ENCODE measurements at places on chromosomes 3 and 15. TPM values are rescaled to one million over a fixed set of nuclear protein-coding genes. Genes with fewer than 3 reads are reported as not detected.

GRCh38 chr3:66472313-66473134, 28.3 kb downstream of the LRIG1 start:
- peaks cover 10% of the 10 kb centered on the region for H3K27me3 ChIP-seq
- no peaks in the 10 kb centered on the region for H3K36me3 ChIP-seq
- H3K4me3 ChIP-seq: peak overlapping the region; percentile 71
- peaks cover 58% of the 10 kb centered on the region for H3K4me1 ChIP-seq
- DNase-seq: peak; percentile 32

DNA sequence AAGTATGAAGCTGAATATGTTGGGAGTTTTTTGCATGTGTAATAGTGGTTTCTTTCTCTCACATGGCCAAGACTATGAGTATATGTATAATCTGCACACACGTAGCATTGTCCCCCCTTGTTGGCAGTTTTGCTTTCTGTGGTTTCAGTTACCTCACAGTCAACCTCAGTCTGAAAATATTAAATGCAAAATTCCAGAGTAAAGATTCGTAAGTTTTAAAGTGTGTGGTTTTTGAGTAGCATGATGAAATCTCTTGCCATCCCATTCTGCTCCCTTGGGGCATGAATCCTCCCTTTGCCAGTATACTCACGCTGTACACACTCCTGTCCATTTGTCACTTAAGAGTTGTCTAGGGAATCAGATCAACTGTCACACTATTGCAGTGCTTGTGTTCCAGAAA, 742.0 kb upstream of the CCDC54 start:
- no peak for DNase-seq
- no peak overlapping the region for H3K27ac ChIP-seq
- H3K36me3 ChIP-seq: no peaks in the 10 kb centered on the region
- H3K4me1 ChIP-seq: peaks cover 3% of the 10 kb centered on the region

- H3K27ac ChIP-seq: no peak overlapping the region
- no peak overlapping the region for H3K4me3 ChIP-seq
- no peaks in the 10 kb centered on the region for H3K4me1 ChIP-seq
These were observed 286.4 kb upstream of the BCHE start for GRCh38 chr3:166123576-166123975.

DNA sequence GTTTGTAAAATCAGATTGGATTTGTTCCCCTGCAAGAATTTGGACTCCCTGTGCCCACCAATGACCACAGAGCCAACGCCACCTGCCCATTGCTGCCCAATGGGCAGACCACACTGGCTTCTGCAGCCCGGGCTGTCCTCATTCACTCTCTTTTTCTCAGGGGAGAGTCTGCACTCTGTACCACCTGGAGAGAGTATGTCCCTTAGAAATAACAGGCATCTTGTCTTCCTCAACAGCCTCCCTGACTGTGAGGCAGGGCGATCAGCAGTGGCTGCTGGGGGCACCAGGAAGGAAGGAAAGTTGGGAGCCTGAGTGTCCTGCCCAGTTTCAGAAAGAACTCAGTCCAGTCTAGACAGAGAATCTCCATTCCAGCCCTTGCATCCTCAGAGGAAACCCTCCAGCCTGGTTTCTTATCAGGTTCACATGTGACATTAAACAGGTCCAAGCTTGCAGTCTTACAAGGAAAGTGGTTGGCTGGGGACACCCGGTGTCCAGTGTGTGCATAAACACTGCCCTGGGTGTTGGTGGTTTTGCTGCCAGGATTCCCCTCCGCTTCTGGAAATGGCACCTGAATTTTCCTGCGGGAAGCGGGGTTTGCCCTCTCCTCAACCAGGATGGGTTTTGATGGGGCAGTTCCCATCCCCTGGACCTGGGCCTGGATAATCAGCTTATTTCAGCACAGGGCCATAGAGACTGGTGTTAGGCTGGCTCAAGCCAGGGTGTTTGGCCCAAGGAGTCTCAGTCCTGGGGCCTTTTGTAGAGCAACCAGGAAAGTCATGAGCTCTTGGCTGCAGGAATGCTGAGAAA, 37.2 kb downstream of the SSUH2 start:
- H3K27me3 ChIP-seq: peaks cover 5% of the 10 kb centered on the region
- no peak overlapping the region for H3K27ac ChIP-seq
- no peaks in the 10 kb centered on the region for H3K36me3 ChIP-seq

GRCh38 chr3:53161820-53162671, 1.0 kb downstream of the PRKCD start:
- H3K27me3 ChIP-seq: no peaks in the 10 kb centered on the region
- peaks cover 16% of the 10 kb centered on the region for H3K36me3 ChIP-seq
- H3K4me3 ChIP-seq: peak overlapping the region; percentile 86

GRCh38 chr15:41671656-41672648, 11.7 kb downstream of the MGA start:
- H3K27ac ChIP-seq: no peak overlapping the region
- DNase-seq: no peak
- peaks cover 44% of the 10 kb centered on the region for H3K36me3 ChIP-seq
- peaks cover 34% of the 10 kb centered on the region for H3K4me1 ChIP-seq

PRSS50 gene
- total RNA-seq: not detected

SLC28A1 gene
- not detected for total RNA-seq
